ENCODE measurements at places on chromosomes 3 and 15. TPM values are rescaled to one million over a fixed set of nuclear protein-coding genes. Genes with fewer than 3 reads are reported as not detected.

HYAL1 gene
- total RNA-seq = not detected

GP5 gene
- 0.80 TPM for total RNA-seq

HIGD1A gene
- 85.3 TPM for total RNA-seq

XCR1 gene
- total RNA-seq = not detected

ABI3BP gene
- total RNA-seq = 0.12 TPM

PCLAF gene
- total RNA-seq = 126 TPM

GXYLT2 gene
- total RNA-seq = 0.16 TPM

TM4SF18 gene
- total RNA-seq = not detected

GOLGA8S gene
- total RNA-seq = 0.18 TPM

ZNF662 gene
- total RNA-seq = 5.3 TPM

OXSM gene
- total RNA-seq = 14.2 TPM

GRM2 gene
- total RNA-seq = 0.37 TPM

NISCH gene
- 57.3 TPM for total RNA-seq

GOLGA8O gene
- not detected for total RNA-seq

GOLGA8T gene
- total RNA-seq = 0.21 TPM

ARGFX gene
- total RNA-seq = not detected

SLC35G2 gene
- total RNA-seq = 1.9 TPM

CLRN1 gene
- not detected for total RNA-seq

ATP13A5 gene
- not detected for total RNA-seq

OR5K2 gene
- not detected for total RNA-seq

MOBP gene
- total RNA-seq = not detected

ZPLD1 gene
- total RNA-seq = not detected

EMC7 gene
- total RNA-seq = 56.3 TPM

LRRN1 gene
- total RNA-seq = 2.7 TPM

CIB1 gene
- 190 TPM for total RNA-seq

CHDH gene
- 0.10 TPM for total RNA-seq

ISLR2 gene
- not detected for total RNA-seq

AGTR1 gene
- not detected for total RNA-seq

CFAP91 gene
- total RNA-seq = 0.47 TPM

SPSB4 gene
- total RNA-seq = not detected

KBTBD13 gene
- not detected for total RNA-seq

MYH15 gene
- 0.14 TPM for total RNA-seq

SLC51A gene
- not detected for total RNA-seq

WDR93 gene
- not detected for total RNA-seq

SLC22A14 gene
- not detected for total RNA-seq

ROBO2 gene
- not detected for total RNA-seq

PROS1 gene
- total RNA-seq = 0.32 TPM

STAB1 gene
- 0.08 TPM for total RNA-seq

CADPS gene
- not detected for total RNA-seq

SNX22 gene
- 0.74 TPM for total RNA-seq

SUSD5 gene
- not detected for total RNA-seq

MYO1E gene
- 51.0 TPM for total RNA-seq

GOLGA8B gene
- total RNA-seq = 139 TPM
